Head of caudate nucleus (tissue), 42 donors: ENCODE measurements at places on chromosomes 5 and 9.
A peak's percentile ranks its signal among the peaks of the same experiment; 100 is the strongest.

GRCh38 chr9:117487555-117488175, 72.8 kb upstream of the ASTN2 start:
- peak; percentile 81 for DNase-seq

- no peak for DNase-seq
These were observed 157.5 kb upstream of the HAPLN1 start for GRCh38 chr5:83877911-83878706.

- DNase-seq: no peak
These were observed 237.2 kb downstream of the ARL15 start for GRCh38 chr5:54073131-54073530.

DNA sequence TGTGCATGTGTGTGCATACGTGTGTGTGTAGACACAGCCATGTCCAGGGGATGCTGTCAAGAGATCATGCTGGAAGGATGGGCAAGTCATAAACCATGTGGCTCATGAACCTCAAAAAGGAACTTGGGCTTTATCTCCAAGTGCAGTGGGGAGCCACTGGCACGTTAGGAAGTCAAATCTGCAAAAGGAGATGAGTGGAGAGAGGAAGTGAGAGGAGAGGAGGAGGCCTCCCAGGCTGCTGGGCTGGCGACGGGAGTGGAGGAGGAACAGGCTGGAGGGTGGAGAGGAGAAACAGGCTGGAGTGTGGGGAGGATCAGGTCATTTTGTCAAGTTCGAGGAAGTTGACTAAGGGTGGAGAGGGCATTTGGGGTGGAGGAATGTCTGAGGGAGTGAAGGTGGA, 29.2 kb upstream of the TIFAB start:
- no peak for DNase-seq

GRCh38 chr5:932628-933250, 40.1 kb downstream of the TRIP13 start:
- DNase-seq: no peak
